ENCODE measurements at places on chromosomes 12 and 14.

DNA sequence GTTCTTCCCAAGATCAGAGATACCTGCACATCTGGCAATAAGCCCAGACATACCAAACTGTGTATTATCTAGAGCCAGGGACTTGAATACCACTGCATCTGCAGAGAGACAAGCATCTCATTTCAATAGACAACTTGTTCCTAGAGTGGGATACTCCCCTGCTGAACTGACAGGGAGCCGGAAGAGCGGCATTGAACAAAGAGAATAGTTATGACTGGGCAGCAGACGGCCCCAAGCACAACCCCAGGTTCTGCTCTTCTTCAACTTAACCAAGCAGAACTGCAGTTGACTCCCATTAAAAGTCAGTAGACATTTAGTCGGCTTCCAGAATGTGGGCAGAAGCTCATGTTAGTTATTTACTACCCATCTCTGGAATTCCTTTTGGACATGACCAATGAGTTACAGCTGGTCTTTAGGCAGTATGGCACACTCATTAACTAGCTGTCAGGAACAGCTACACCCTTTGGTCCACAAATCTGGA is 112.9 kb downstream of the HMGA2 start:
- DNase-seq: no peak

- DNase-seq: no peak
Observed at GRCh38 chr12:93273834-93274564, 103.7 kb upstream of the NUDT4 start.

DNA sequence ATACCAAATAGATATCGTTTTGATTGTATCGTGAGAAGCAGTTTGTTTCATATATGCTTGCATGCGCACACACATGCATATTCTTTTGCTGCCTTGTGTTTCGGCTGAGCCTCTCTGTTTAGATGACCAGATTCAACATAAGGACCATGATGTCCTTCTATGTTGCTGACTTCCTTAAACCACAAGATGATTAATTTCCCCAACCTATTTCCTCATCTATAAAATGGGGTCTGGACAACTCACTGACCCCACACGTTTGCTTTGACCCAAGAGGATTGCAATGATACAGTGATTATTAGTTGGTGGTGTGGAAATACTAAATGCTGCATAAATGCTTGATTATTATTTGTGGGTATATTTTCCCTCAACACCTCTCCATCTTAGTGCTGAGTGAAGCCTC is 16.8 kb upstream of the FOS start:
- no peak for DNase-seq

GRCh38 chr12:112357214-112357613 is 25.0 kb downstream of the HECTD4 start:
- DNase-seq: no peak

DNA sequence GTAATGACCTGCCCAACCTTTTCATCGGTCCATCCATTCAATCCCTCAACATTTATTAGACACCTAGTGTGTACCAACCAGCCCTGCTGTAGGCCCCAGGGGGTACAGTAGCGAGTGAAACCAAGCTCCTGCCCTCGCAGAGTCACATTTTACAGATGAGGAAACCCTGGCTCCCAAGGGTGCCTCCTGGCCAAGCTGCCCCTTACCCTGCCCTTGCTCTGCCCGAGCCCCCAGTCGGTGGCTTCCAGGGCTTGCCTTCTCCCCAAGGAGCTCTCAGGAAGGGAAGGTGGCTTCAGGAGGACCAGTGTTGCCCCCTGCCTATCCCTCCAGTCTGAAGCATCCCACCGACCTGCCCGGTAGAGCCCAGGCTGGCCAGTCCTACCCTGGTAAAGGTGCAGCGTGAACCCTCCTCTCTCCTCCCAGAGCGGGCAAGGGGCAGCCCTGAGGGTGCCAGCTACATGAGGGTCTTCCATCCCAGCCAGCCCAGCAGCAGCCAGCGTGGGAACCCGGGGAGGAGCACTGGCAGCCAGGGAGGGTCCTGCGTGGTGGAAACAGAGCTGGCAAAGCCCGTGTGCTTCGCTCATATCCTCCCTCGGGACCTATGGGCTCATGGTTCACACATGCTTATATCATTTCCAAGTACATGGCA is 670 bp upstream of the BEGAIN start:
- no peak for DNase-seq

- no peak for DNase-seq
Observed at GRCh38 chr14:62234849-62235248, 472.6 kb downstream of the SNAPC1 start.

DNA sequence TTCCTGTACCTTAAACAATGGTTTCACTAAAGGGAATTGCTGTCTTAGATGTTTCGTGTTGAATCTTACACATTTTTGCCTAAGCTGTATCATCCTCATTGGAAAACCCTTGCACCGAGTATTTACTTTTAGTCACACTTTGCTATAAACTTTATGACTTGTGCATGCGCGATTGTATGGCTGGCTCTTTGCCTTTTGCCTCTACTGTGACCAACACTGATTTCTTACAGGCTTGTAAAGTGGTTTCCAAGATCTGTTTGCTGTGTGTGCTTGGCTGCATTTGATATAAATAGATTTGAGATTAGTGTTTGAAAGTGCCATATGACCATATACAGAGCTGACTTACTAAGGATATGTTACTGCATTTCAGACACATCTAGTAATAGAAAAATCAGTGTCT is 40.5 kb downstream of the RASSF3 start:
- DNase-seq: no peak

GRCh38 chr14:105876158-105876557 is 349.8 kb downstream of the TMEM121 start:
- DNase-seq: no peak

GRCh38 chr12:89225808-89226411 is 126.4 kb downstream of the DUSP6 start:
- DNase-seq: no peak

DNA sequence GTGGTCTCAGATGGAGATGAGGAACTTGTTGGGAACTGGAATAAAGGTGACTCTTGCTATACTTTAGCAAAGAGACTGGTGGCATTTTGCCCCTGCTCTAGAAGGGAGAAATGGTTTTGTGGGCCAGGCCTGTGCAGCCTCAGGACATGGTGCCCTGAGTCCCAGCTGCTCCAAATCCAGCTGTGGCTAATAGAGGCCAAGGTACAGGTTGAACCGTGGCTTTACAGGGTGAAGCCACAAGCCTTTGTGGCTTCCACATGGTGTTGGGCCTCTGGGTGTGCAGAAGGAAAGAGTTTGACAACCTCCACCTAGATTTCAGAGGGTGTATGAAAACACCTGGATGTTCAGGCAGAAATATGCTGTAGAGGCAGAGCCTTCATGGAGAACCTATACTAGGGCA is 586.0 kb downstream of the FLRT2 start:
- no peak for DNase-seq

GRCh38 chr14:20179218-20179617 is 11.5 kb upstream of the OR11G2 start:
- no peak for DNase-seq

GRCh38 chr12:122984612-122985337 is 4.3 kb downstream of the ARL6IP4 start:
- no peak for DNase-seq

GRCh38 chr14:104087981-104088850 is 2.7 kb downstream of the ASPG start:
- no peak for DNase-seq

GRCh38 chr12:111068290-111068689 is 147.9 kb upstream of the MYL2 start:
- peak; percentile 24 for DNase-seq

DNA sequence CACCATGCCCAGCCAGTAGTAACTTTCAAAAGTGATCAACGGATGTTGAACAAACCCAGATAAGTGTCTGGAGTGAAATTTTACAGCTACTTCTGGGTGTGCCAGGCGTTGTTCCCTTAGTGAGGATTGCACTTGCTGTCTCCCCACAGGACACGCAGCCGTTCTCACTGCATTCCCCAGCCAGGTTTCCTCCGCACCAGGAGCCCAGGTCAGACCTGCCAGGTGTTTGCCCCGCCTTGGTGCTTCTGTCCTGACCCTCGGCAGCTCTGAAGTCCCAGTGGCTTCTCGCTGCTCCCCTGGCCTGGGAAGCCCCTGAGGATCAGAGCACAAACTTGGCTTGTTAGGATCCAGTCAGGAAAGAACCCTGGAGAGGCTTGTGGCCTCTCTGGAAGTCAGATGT is 36.2 kb downstream of the MMAB start:
- no peak for DNase-seq

DNA sequence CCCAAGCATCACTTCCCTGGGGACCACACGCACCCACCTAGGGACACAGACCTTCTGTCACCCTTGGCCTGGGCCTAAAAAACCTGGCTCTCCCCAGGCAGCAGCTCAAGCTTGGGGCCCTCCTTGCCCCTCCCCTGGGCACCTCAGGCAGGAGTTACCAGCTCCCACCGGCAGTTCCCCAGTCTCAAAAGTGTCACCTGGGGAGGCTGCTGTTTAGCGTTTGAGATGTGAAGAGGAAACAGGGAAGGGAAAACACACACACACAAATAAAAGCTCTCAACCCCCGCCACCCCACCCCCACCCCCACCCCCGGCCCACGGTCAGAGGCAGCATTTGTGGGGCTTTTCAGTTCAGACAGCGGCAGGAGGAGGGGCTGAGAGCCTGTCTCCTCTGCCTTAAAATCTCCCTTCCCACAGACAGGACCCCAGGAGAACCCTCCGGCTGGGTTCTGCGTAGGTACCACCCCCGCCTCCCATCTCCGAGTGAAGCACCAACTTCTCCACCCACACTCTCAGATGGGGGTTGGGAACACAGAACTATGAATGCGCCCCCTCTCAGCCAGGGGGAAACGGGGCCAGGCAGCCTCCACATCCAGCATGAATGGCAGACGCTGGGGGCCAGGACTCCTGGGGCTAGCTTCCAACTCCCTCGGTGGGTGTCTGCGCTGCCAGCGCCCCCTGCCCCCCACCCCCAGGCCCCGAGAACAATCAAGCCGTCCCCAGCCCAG is 3.0 kb downstream of the NCOR2 start:
- no peak for DNase-seq

DNA sequence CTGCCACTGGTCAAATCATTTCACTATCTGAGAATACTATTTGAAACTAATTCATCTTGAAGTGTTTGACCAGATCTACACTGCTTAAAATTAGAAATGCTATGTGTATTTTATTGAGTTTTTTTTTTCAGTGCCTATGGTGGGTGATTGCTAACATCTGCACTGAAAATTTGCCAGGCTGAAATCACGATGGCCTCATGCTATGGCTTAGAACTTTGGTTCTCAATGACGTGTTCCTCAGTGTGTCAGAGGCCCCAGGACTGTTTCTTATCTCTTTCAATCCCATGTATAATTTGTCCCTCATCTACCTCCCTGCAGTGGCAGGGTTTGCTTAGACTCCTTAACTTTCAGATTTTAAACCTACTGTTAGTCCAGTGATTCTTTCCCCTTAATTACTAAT is 36.2 kb upstream of the NKX2-8 start:
- no peak for DNase-seq

DNA sequence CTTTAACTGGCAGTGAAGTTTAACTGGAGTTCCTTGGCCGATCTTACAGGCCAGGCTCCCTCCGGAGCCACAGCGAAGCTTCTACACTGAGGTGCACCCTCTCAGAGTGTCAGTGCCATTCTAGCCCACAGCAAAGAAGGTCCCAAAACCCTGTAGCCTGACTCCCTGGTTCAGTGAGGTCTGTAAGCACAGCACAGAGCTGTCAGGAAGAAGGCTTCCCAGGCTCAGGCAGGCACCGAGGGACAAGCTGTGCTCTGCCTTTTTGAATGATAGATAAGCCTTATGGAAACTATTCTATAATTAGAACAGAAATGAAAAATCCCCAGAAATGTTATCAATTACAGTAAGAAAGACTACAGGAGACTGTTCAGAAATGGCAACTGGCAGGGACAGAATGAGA is 40.2 kb downstream of the MOK start:
- no peak for DNase-seq

DNA sequence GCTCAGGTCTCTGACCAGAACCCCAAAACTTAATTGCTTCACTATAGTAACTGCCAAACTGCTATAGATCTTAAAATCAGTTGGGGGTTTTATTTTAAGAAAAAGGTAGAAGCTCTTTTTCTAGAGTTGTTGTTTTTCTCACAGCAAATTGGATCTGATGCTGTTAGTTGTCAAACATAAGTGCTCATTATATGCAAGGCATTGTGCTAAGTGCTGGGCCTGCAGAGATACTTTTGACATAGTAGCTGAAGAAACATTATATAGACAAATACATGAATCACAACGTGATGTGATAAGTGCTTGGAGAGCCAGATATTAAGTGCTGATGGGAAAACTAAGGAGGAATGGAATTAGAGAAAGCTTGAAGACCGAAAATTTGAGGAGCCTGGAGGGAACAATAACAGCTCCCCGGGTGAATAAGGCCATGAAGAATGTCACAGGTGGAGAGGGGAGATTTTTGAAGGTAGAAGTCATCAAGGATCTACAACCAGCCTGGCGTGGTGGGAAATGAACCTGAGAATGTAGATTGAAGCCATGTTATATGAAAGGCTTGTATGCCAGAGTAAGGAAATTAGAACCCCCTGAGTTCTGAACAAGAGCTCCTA is 126.5 kb downstream of the DYRK2 start:
- no peak for DNase-seq

GRCh38 chr14:89681086-89682018 is 264.3 kb upstream of the FOXN3 start:
- peak; percentile 33 for DNase-seq

DNA sequence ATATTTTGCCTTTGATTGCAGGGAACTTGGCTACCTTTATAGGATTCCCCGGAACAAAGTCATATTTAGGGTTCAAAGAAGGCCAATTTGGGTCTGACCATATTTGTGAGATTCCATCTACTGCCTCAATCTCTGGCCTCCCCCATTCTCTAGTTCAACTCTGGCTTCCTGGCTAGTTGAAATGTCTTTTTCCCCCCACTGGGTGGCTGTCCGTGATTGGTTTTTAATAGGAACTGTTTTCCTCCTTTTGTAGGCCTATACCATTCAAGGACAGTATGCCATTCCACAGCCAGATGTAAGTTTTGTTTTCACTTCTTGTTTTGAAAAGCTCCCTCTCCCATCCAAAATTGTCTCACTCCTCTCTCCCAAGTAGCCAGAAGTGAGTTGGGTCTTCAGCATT is 13.8 kb downstream of the PCBP2 start:
- DNase-seq: no peak

DNA sequence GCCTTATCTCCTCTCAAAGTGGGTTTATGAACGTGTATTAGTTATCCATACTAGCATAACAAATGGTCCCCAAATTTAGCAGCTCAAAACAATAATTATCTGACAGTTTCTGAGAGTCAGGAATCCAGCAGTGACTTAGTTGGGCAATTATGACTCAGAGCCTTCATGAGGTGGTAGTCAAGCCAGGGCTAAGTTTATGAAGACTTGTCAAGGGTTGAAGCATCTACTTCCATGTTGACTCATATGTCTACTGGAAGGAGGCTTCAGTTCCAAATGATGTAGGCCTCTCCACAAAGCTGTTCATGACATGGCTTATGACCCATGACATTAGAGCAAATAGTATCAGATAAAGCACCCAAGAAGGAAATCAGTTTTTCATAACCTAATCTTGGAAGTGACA is 73.2 kb downstream of the IPO8 start:
- no peak for DNase-seq
